CD14-positive monocyte (primary cell): ENCODE measurements at places on chromosomes 13 and 19.
A peak's percentile ranks its signal among the peaks of the same experiment; 100 is the strongest.

GRCh38 chr19:40815223-40815622, 16.2 kb downstream of the EGLN2 start:
- no peak overlapping the region for H3K4me3 ChIP-seq
- no peak overlapping the region for H3K27ac ChIP-seq
- H3K4me1 ChIP-seq = peaks cover 32% of the 10 kb centered on the region
- DNase-seq = no peak

DNA sequence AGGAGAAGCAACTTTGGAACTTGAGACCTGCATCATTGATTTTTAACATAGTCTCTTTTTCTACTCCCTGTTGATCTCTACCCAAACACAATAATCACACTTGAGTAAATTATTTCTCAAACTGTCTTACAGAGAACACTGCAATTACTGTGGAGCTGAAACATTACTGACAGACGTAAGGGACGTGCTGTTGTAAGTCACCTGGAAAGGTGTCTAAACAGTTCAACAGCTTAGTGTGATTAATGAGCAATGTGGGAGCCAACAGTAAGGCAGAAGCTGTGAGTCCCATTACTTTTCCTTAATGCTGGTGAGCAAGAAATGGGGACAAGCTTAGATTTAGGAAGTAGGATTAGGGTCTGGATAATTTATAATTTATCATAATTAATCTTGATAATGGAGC, 265.7 kb downstream of the DLEU7 start:
- no peak overlapping the region for H3K27ac ChIP-seq
- no peaks in the 10 kb centered on the region for H3K36me3 ChIP-seq
- no peaks in the 10 kb centered on the region for H3K27me3 ChIP-seq

GRCh38 chr19:54121259-54121658, 5.7 kb downstream of the PRPF31 start:
- H3K4me1 ChIP-seq = peaks cover 4% of the 10 kb centered on the region
- H3K27ac ChIP-seq = no peak overlapping the region
- DNase-seq = no peak
- no peaks in the 10 kb centered on the region for H3K27me3 ChIP-seq
- H3K4me3 ChIP-seq = no peak overlapping the region

DNA sequence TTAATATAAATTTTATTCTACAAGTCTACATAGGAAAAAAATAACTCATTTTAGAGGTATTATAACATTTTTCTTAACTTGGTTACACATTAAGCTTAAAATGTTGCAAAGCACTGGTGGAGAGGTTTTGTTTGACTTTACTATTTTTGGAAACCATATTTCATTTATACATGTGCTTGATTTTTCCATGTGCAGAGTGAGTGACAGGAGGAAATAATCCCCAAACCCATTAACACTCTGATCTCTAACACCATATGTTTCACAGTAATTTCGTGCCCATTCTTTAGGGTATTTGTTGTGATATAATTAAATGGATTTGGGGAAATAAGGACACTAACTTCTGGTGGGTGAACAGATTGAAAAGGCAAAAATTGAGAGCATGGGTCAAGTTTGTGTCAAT, 2124.4 kb upstream of the PCDH20 start:
- no peaks in the 10 kb centered on the region for H3K4me1 ChIP-seq
- DNase-seq = no peak
- H3K27ac ChIP-seq = no peak overlapping the region
- H3K36me3 ChIP-seq = no peaks in the 10 kb centered on the region

- DNase-seq = no peak
- peaks cover 12% of the 10 kb centered on the region for H3K4me1 ChIP-seq
- H3K27me3 ChIP-seq = no peaks in the 10 kb centered on the region
- no peaks in the 10 kb centered on the region for H3K36me3 ChIP-seq
Measured at GRCh38 chr19:35297922-35298321, 6.0 kb downstream of the MAG start.

DNA sequence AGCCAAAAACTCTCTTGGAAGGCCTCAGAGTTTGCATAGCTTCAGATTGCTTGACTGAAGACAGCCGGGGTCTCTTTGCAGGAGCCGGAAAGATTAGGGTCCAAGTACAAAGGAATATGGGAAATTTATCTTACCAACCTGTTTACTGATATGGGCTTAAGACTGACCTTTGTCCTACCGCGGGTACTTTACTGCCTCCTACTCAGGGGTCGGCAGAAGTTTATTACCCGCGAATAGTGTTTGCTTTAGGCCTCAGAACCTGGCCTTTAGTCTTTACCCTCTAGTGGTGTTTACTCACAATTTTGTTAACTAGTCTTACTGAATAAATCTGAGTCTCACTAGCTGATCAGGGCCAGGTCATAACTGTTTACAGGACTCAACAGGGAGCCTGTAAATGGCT, 765.4 kb upstream of the SPRY2 start:
- no peaks in the 10 kb centered on the region for H3K4me1 ChIP-seq
- no peaks in the 10 kb centered on the region for H3K36me3 ChIP-seq
- H3K27ac ChIP-seq = no peak overlapping the region
- H3K4me3 ChIP-seq = no peak overlapping the region

DNA sequence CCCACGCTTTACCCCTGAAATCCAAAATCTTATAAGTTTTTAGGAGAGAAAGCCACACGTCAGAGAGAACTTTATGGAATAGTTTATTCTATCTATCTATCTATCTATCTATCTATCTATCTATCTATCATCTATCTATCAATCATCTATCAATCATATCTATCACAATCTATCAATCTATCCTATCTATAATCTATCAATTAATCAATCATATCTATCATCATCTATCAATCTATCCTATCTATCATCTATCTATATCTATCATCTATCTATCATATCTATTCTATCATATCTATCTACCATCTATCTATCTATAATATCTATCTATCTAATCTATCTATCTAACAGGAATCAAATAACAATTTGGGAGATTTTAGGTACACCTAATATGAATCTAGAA, 115.1 kb downstream of the FGF9 start:
- DNase-seq = no peak
- H3K36me3 ChIP-seq = no peaks in the 10 kb centered on the region
- no peaks in the 10 kb centered on the region for H3K4me1 ChIP-seq
- H3K27ac ChIP-seq = no peak overlapping the region
- H3K4me3 ChIP-seq = no peak overlapping the region

DNA sequence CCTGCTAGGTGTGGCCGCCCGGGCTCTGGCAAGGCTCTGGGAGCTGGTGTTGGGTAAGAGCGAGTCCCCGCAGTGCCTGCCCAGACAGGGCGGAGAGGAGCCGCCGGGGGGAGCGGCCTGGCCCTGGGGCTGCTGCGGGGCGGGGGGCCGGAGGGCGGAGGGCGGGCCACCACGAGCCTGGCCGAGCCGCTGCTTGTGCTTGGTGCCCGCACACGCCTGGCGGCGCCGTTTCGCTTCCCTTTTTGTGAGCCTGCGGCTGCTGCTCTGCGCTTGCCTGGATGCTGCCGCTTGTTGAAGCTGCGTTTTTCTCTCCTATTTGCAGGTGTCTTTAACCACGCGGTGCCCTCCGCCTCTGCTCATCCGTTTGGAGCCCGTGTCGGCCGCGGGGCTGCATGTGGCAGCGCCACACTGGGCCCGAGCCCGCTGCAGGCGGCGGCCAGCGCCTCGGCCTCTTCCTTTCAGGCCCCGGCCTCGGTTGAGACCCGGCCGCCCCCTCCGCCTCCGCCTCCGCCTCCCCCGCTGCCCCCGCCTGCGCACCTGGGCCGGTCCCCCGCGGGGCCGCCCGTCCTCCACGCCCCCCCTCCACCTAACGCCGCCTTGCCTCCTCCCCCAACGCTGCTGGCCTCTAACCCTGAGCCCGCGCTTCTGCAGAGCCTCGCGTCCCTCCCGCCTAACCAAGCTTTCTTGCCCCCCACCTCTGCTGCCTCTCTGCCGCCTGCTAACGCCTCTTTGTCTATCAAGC, 8.5 kb downstream of the PLEKHJ1 start:
- H3K36me3 ChIP-seq = peaks cover 90% of the 10 kb centered on the region
- H3K27ac ChIP-seq = no peak overlapping the region
- H3K4me3 ChIP-seq = no peak overlapping the region
- peak; percentile 60 for DNase-seq
- H3K27me3 ChIP-seq = no peaks in the 10 kb centered on the region

- no peak overlapping the region for H3K27ac ChIP-seq
- peaks cover 11% of the 10 kb centered on the region for H3K27me3 ChIP-seq
- no peaks in the 10 kb centered on the region for H3K36me3 ChIP-seq
- H3K4me1 ChIP-seq = peaks cover 18% of the 10 kb centered on the region
- H3K4me3 ChIP-seq = no peak overlapping the region
Measured at GRCh38 chr19:55165952-55166529, 372 bp downstream of the DNAAF3 start.

DNA sequence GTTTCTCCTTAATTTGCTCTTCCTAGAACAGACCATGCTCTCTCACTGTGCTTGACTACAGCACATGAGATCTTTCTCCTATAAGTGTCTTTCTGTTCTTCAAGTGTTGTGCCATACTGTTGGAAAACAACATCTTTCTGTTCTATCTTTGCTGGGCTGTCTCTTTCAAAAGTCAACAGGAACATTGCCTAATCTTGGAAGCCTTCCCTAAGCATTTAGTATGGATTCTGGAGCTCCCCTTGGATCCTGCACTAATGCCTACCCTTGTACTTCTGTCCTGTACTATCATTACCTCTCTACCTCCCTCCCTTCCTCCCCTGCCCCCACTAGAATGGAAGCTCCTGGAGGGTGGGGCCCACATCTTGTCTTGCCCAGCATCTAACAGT, 26.8 kb downstream of the STARD13 start:
- DNase-seq = no peak
- H3K27me3 ChIP-seq = no peaks in the 10 kb centered on the region
- H3K4me3 ChIP-seq = no peak overlapping the region
- H3K4me1 ChIP-seq = peaks cover 8% of the 10 kb centered on the region
- no peaks in the 10 kb centered on the region for H3K36me3 ChIP-seq

DNA sequence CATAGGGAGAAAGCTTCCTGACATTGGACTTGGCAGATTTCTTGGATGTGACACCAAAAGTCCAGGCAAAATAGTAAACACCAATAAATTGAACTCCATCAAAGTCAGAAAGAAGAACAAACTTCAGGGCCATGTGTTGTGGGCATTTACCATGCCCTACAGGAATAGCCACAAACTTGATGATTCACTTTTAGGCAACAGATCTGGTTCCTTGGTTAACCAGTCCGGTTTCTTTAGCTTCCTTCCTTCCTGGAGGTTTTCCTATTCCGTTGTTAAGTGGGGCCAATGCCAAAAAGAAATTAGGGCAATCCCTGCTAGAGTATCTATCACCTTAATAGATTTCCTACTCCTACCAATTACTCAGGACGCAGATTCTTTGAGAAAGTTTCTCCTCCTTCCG, 25.2 kb downstream of the IGFL1 start:
- H3K4me1 ChIP-seq = peaks cover 17% of the 10 kb centered on the region
- H3K4me3 ChIP-seq = no peak overlapping the region

GRCh38 chr13:40464337-40465014, 202.0 kb downstream of the FOXO1 start:
- no peaks in the 10 kb centered on the region for H3K4me1 ChIP-seq
- H3K36me3 ChIP-seq = no peaks in the 10 kb centered on the region
- DNase-seq = no peak
- H3K27me3 ChIP-seq = no peaks in the 10 kb centered on the region
- H3K27ac ChIP-seq = no peak overlapping the region

DNA sequence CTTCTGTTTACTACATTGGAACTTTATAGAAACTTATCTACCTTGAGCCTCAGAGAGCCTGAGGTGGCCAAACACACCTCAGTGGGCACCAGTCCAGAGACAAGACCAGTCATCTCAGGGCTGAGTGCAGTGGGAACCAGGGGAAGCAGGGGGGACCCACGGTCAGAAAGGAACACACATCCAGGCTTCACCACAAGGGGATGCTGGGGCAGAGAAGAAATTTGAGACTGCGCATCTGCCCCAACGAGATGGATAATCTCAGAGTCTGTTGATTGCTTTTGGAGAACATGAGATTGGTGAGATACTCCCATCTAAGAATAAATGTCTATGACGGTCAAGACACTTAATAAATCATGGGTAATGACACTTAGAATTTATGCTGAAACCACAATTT, 98.7 kb downstream of the DOCK9 start:
- no peaks in the 10 kb centered on the region for H3K4me1 ChIP-seq
- H3K27ac ChIP-seq = no peak overlapping the region
- no peak overlapping the region for H3K4me3 ChIP-seq
- DNase-seq = no peak
- no peaks in the 10 kb centered on the region for H3K36me3 ChIP-seq

DNA sequence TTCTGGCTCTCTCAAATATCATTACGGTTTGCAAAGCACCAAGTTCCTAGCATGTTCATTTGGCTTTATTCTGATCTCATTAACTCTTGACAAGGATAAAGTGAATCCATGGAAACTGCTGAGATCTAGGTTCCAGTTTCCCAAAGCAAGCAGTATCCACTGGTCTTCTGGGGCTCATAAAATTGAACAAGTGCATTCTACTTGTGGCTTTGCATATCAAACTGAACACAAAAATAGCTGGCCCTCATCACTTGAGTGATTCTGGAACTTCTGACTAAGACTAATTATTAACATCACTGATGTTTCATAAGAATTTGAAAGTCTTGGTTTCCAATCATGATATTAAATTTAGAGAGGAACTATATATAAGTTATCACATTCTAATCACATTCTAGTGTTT, 6.3 kb upstream of the KCTD12 start:
- H3K4me3 ChIP-seq = no peak overlapping the region
- H3K36me3 ChIP-seq = no peaks in the 10 kb centered on the region
- H3K4me1 ChIP-seq = peaks cover 9% of the 10 kb centered on the region
- peaks cover 7% of the 10 kb centered on the region for H3K27me3 ChIP-seq
- no peak for DNase-seq

DNA sequence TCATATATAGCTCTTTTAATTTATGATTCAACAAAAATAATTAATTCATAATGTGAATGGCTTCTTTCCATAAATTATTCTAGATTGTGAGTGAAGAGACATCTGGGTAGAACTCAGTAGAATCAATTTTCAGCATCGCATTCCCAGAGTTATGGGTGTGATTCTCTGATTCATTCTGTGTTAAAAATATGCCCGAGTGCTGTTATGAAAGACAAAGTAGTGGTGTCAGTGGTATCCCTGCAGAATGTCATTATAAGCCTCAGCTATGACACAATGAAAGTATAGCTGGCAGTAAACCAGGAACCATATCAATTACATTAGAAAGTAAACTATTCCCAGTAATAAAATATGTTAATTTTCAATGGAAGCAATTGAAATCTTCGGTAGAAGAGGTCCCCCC, 480.5 kb upstream of the SLITRK1 start:
- DNase-seq = no peak
- H3K27me3 ChIP-seq = no peaks in the 10 kb centered on the region
- H3K27ac ChIP-seq = no peak overlapping the region
- H3K36me3 ChIP-seq = no peaks in the 10 kb centered on the region
- no peak overlapping the region for H3K4me3 ChIP-seq

DNA sequence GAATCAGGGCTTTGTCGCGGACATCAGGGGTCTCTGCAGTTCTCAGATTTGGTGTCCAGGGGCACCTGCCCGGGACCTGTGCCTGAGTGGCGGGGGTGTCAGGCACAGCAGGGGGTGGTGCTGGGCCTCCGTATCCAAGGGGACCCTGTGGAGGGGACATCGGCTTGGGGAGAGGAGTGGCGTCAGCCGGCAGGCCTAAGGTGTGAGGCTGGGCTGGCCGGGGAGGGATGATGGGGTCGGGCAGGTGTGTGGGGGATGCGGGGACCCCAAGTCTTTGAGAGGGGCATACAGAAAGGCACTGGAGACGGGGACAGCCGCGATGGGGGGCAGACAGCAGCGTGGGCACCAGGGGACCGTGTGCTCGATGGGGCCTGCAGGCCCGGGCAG, 2.5 kb downstream of the EFNA2 start:
- no peaks in the 10 kb centered on the region for H3K36me3 ChIP-seq
- no peak overlapping the region for H3K27ac ChIP-seq
- no peaks in the 10 kb centered on the region for H3K4me1 ChIP-seq
- peaks cover 14% of the 10 kb centered on the region for H3K27me3 ChIP-seq
- H3K4me3 ChIP-seq = no peak overlapping the region
